T-helper 17 cell (primary cell): ENCODE measurements at places on chromosomes 2 and 18. TPM values are rescaled to one million over a fixed set of nuclear protein-coding genes. Genes with fewer than 3 reads are reported as not detected.

The HMSD gene
- total RNA-seq: not detected

The AGXT gene
- not detected for total RNA-seq

The LONRF2 gene
- total RNA-seq: 0.12 TPM

The DSEL gene
- total RNA-seq: 1.1 TPM

The DNAH6 gene
- total RNA-seq: 1.0 TPM

The CKAP2L gene
- 0.37 TPM for total RNA-seq

The KCNJ3 gene
- not detected for total RNA-seq

The SERPINB3 gene
- total RNA-seq: not detected

The POMC gene
- total RNA-seq: 2.9 TPM

The TMEM131 gene
- 43.2 TPM for total RNA-seq

The G6PC2 gene
- not detected for total RNA-seq

GRCh38 chr2:237472187-237472712 is 14.8 kb upstream of the MLPH start:
- DNase-seq: no peak

- no peak for DNase-seq
Observed at GRCh38 chr2:76953733-76954347, 568.3 kb downstream of the LRRTM4 start.

DNA sequence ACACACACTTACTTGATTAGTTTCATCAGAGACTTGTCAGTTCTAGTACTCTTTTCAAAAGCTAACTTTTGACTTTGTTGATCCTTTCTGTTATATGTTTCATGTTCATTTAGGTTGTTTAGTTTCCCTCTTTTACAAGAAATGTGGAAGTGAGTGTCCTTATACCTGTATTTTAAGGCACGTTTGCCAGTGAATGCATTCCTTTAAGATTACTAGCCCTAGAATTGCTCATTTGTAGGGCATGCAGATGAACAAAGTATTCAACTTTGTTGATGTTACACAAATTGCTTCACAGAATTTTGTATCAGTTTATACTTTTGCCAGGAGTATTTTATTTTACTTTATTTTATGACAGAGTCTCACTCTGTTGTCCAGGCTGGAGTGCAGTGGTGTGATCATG is 6.3 kb downstream of the IL1RL2 start:
- DNase-seq: no peak

- DNase-seq: no peak
Observed at GRCh38 chr18:58967751-58968254, 103.1 kb downstream of the ZNF532 start.

GRCh38 chr2:53877556-53877955 is 17.8 kb upstream of the GPR75 start:
- no peak for DNase-seq

DNA sequence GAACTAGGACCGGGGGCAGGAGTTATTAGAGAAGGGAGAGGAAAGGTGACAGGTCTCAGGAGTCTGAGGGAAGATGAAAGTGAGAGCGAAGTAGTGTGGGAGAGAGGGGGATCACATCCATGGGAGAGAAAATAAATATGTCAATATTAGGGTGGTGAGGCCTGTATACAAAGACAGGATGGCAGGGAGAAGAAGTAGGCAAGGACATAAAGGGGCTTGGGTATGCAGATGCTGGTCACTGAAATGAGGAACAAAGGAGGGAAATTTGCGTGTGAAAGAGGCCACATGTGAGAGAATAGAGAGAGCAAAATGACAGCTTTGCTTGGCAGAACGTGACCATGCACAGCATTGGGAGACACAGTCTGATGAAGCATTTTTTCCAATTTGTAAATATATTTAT is 13.6 kb downstream of the METAP1D start:
- DNase-seq: no peak

DNA sequence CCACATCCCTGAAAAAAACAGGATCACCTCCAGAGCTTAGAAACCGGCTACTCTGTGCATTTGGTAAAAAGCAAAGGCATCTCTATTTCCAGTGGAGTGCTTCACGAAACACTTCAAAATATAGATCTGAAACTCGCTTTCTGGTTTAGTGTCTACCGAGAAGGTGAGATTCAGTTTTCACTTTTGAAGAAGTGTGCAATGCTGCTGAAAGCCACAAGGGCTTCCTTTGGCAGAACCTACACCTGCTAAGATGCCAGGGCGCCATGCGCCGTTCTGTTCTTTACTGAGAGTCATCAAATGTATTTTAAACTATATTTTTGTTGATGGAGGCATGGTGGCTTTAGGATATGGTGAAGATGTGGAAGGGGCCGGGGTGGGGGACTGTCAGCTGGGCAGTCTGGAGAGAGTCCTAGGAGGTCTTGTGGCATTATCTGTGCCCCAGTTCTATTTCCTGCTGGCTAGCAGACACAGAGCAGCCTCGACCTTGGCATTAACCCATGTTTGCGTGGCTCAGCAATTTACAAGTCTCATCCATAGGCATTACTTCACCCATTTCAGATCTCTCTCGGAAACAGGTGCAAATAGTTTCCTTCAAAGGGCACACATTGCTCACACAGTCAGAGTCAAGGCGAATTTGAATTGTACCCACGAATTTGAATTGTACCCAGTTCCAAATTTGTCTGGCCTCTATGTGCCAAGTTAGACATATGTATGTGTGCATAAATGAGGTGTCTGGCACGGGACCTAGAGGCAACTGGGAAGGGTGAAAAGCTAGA is 46.7 kb upstream of the KCNF1 start:
- no peak for DNase-seq

GRCh38 chr2:28869494-28870145 is 489 bp downstream of the TRMT61B start:
- DNase-seq: no peak

DNA sequence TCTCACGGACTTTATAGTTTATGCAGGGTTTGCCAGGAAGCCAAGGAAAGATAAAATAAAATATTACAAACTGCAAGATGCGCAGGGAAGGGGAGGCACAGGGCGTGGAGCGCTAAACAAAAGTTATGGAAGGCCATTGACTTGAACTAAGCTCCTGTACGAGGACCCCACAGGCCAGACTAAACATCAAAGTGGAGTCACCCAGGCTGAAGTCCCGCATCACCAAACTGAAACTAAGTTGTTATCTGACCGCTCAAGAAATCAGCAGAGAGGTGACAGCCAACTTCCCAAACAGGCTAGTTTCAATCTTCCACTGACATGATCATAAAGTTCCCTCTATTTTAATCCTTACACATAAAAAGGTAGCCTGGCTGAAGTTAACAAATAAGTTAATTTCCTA is 90.5 kb upstream of the YWHAQ start:
- no peak for DNase-seq

DNA sequence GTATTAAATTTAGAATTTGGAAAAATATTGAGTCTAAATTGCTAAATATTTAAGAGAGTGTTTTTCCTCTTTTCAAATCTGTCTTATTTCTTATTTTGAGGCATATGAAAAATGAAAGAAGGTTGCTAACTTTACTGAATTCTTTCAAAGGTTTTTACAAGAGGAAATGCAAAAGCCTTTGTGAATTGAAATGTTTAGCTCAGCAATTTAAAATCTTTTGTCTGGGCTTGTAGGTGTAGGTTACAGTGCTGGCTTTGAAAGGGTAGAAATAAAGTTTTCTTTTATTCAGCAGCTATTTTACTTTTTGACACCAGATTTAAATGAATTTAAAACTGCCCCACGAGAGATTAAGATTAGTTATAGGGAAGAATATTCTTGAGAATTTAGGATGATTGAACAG is 192.0 kb downstream of the CDH7 start:
- DNase-seq: no peak

- DNase-seq: no peak
Observed at GRCh38 chr18:77082316-77082955, 50.1 kb downstream of the MBP start.

DNA sequence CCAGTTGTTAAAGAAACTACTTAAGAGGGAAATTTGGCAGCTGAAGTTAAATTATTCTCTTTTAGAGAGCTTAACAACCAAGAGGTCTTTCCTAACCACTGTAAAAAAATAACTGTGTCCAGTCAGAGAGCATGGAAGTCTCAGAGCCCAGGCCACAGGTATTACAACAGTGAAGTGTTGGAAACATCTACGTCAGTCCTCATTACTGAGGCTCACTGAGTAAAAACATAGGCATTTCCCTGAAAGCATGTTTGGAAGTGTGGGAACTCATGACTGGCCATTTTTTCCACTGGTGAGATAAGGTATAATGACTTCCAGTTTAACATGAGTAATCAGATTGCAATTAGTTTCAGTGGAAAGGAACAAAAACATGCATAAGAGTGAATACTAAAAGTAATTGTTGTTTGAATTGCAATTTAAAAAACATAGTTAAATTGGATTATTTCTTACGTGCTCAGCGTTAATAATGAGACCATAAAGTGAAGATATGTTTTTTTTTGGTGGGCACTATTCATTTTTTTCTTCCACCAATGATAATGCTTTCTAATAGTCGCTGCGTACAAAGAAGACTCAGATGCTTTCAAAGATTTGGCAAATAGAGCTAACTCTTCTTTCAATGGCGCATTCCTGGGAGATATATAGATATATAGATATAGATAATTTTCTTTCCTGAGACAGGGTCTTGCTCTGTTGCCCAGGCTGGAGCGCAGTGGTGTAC is 60.8 kb downstream of the EFEMP1 start:
- DNase-seq: no peak
